T1000 (cell line): ENCODE measurements at places on chromosomes 13 and 19.

DNA sequence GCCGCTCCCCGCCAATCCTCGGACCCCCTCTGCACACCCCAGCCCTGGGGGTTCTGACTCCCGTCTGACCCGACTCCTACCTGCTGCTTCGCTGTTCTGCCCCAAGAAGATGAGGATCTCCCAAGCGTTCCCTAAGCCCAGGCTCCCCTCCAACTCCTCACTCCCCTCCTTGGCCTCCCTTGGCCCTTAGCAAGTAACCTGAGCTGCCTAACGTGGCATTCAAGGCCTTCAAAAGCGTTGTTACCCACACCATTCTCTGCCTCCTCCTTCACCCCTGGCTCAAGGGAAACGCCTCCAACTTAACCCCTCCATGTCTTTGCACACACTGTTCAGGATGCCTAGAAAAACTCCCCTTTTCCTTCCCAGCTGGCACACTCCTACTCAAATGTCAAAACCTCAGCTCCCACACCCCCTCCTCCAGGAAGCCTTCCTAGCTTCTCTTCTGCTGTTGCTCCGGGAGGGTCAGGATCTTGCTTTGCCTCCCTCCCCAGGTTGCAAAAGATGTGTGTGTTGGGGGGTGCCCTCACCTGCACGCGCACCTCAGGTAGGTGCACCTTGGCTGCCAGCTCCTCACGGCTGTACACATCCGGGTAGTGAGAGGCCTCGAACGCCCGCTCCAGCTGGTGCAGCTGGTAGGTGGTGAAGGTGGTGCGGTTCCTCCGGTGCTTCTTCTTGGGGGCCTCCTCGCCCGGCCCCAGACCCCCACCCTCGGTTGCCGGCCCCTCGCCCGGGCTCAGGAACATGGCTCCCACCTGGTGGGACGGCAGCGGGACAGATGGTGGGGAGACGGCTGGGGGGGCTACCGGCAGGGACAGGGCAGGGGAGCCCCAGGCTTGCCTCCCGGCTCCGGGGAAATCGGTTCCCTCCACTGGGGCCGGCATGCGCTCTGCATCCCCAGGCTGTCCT is 775 bp downstream of the RAX2 start:
- no peak for DNase-seq

DNA sequence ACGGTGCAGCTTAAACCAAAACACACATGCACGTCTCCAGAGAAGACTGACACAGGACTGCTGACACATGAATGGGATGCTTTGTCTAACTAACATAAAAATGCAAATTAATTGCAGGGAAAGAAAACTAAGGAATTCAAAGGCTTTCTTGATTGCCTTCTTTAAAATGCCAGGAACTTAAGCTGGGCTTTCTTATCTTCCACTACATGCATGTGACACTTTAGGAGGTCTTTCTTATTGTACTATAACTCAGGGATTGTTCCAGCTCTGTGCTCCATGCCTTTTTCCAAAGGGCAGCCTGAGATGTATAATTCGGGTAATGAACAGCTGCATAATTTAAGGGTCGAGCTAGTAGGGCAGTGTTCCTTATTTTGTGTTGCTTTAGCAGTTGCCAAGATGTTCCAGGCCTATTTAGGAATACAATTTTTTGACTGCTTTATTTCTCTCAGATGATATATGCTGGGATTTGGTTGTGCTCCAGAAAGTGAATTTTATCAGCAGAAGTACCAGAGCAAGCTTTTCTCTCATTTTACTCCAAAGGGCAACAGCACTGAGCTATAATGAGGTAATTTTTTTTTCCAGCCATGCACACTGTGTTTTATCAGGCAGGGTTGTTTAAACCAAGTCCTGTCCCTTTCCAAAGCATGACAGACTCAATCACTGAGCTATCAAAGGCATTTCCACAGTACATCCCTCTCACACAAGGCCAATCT is 885.2 kb downstream of the PCDH9 start:
- DNase-seq: no peak

GRCh38 chr19:367963-368629 is 23.5 kb upstream of the MIER2 start:
- DNase-seq: no peak

DNA sequence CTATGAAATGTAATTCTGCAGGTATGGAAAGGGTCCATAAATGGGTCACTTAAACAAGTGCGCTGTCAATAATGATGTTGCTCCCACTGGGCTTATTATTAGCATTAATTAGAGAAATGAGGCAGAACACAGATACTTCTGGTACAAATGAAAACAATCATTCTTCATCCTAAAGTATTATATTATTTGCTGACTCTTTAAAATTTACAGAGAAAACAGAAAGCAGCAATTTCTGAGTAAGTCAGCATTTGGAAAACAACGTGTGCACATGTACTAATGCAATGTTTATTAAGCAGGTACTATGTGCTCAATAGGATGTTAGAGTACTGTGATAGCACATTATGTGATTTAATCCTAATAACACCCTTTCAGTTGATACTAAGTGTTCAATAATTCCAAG is 2.4 kb upstream of the ZNF676 start:
- no peak for DNase-seq

GRCh38 chr13:46113596-46113995 is 8.8 kb upstream of the CPB2 start:
- no peak for DNase-seq

- DNase-seq: no peak
Observed at GRCh38 chr19:29528350-29528945, 2.7 kb downstream of the VSTM2B start.

GRCh38 chr13:108269601-108270328 is at the start of gene TNFSF13B:
Gene TNFSF13B (plus strand): TSS chr13:108269718. CDS start chr13:108269896, 178 bp downstream.
- no peak for DNase-seq

DNA sequence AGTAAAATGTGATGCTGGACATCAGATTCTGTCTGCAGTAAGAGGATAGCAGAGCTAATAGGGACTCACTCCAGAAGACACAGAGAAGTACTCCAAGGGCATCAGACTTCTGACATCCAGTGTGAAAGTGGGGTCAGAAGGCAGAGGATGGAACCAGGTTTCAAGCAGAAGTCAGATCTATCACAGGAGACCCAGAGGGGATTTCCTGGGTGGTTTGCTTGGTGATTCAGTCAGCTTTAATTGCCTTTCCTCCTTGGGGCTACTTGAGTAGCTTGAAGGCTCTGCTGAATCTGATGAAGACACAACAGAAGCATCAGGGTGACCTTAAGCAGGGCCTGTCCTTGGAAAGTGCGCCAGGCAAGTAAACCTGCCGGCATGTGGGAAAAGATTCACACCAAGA is 300.6 kb downstream of the COG6 start:
- DNase-seq: no peak

DNA sequence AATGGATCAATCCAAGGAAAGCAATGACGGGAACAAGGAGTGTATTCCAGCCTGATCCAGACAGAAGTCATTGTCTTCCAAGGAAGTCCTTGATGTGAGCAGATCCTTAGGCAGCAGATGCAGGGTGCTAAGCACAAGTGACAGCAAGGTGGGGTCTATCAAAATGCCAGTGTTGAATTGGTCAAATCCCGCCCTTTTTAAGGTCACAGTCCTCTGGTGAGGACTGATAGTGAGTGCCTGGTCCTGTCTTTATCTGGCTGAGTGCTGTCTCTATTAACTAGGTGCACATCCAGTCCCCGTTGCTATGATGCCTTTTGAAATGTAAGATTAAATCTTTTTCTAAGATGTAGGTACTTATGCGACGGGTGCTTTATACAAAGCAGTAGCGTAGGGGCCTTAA is 1.3 kb upstream of the LAMP1 start:
- DNase-seq: no peak

DNA sequence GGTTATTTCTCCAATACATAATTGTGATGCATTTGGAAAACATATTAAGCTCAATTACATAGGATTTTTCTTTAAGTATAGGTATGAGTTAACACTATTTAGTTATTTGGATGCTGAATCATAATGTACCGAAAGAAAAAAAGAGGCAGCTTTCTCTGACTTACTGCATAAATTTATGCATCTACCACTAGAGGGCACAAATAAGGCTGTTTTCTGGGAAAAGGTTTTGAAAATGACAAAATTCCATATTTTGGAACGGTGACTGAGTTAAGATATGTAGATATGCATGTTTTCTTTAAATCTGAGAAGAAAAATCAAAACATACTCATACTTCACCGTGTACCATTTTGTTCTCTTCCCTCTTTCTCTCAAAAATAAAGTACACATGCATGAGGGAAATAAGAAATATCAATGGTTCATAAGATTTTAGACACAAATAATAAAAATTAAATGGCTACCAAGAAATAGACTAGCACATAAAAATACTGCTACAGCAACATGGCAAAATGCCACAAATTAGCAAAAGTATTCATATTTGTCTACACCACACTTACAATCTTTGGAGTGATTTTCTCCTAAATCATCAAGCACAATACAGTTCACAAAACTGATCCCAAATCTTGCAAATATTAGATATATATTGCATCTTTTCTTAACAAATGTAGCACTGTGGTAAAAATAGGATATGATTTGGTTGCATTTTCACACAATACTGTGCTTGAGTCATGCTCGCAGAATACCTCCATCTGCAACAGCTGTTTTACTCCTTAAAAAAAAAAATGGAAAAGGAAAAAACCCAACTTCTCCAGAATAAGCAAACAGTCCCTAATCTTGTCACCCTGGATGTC is 260.0 kb downstream of the FGF14 start:
- DNase-seq: no peak

DNA sequence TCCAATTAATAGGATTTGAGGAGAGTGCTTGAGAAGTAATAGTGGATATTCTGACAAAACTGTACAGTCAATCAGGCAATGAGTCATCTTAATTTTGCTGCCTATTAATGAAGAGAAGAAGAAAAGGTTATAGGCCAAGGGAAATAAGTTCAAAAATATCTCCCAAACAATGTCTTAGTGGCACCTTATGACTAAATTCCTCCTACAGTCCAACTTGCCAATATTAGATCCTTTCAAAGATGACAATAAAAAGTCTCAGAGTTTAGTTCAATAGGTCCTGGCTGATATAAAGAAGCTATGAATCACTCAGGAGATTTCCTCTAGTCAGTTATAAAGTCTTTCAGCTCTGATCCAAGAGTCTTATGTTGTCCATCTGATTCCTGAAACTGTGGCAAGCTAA is 27.9 kb downstream of the UGGT2 start:
- no peak for DNase-seq

- DNase-seq: no peak
Observed at GRCh38 chr19:17522988-17523872, 11.8 kb downstream of the PGLS start.

DNA sequence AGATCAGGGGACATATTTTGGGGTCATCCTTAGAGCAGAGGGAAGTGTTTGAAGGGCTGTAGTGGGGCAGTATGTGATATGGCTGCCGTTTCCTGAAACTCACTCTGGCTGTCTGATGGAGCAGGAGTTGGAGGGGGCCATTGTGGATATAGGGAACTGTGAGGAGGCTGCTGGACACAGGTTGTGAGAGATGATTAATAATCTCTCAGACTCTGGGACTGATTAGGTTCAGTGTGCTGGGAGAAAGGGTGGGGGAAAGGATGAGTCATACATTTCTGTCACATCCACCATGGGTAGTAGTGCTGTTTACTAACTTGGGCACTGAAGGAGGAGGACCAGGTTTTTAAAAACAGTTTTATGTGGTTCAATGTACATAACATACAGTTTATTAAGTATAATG is 4.8 kb downstream of the B3GLCT start:
- no peak for DNase-seq
